ENCODE measurements at places on chromosomes 2 and 18. TPM values are rescaled to one million over a fixed set of nuclear protein-coding genes. Genes with fewer than 3 reads are reported as not detected.

Gene ASXL3
- 4.1 TPM for total RNA-seq

Gene SH2D6
- total RNA-seq = not detected

Gene RAB17
- total RNA-seq = 4.8 TPM

Gene SP5
- 0.57 TPM for total RNA-seq

DNA sequence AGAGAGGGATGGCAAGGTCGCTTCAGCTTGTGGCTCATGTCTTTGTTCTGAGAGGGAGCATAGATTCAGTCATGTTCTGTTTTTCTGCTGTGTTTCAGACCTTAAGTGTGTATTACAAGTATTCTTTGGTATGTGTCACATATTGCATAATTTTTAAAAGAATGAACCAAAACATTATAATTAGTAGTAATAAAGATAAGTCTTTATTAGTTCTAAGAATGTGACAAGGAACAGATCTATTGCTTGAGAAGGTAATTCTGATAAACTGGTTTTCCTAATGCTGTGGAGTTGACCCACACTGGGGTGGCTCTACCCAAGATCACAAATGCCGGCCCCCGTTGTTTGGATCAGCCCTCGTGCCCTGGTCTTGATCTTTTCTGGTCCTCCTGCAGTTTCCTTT is 124.3 kb upstream of the FOSL2 start:
- DNase-seq = no peak

GRCh38 chr18:76545433-76546087 is 50.5 kb upstream of the ZNF516 start:
- DNase-seq = no peak

- peak; percentile 48 for DNase-seq
These were observed 82.3 kb upstream of the LDLRAD4 start for GRCh38 chr18:13136056-13136903.

DNA sequence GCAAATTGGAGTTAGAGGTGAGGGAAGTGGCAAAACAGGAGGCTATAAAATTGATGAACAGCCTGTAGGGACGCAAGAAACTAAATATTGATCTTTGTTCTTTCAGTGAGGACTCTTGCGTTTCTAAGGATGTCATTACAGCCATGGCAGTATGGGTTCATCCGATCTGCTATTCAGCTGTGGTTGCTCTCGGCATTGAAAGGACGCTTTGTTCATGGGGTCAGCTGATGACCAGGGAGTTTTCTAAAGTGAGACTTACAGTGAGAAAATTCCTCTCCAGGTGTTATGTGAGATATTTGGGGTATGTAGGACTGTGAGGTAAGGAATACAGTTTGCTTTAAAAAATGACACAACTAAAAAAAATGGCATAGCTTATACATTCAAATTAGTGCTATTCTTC is 52.7 kb upstream of the PELI1 start:
- DNase-seq = no peak

DNA sequence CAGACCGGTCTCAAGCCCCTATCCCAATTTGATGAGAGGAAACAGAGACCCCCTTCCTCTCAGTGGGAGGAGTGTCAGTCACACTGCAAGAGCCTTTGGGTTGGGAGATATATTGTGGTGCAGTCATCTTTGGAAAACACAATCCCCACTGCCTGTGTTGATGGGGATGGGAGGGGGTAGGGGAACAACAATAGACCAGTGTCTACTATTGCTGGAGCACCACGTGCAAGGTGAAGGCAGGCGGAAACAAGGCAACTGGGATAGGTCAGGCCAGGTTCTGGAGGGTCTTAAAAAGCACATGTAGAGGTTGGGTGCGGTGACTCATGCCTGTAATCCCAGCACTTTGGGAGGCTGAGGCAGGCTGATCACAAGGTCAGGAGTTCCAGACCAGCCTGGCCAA is 127.9 kb downstream of the ZFP36L2 start:
- no peak for DNase-seq

GRCh38 chr2:183925281-183925680 is 673.0 kb upstream of the ZNF804A start:
- DNase-seq = no peak

- DNase-seq = no peak
These were observed 15.5 kb downstream of the KLF7 start for GRCh38 chr2:207150284-207150683.

- no peak for DNase-seq
These were observed 7.2 kb upstream of the ABCB11 start for GRCh38 chr2:169038338-169038757.

DNA sequence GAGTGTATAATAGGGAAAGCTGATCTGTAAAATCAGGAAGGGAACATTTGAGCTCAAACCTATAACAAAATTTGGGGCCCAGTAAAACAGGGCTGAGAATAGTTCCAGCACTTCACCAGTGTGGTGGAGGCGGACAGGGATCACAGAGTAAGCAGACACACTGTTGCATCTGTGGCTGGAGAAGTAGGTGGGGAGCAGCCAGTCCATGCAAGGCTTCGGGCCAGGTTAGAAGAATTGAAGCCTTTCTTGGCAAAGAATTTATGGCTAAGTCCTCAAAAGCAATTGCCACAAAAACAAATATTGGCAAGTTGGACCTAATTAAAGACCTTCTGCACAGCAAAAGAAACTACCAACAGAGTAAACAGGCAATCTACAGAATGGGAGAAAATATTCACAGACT is 93.8 kb upstream of the ZBTB14 start:
- DNase-seq = no peak

Measured in heart right ventricle (tissue), 16 donors.